ENCODE measurements at places on chromosomes 2 and 18.

DNA sequence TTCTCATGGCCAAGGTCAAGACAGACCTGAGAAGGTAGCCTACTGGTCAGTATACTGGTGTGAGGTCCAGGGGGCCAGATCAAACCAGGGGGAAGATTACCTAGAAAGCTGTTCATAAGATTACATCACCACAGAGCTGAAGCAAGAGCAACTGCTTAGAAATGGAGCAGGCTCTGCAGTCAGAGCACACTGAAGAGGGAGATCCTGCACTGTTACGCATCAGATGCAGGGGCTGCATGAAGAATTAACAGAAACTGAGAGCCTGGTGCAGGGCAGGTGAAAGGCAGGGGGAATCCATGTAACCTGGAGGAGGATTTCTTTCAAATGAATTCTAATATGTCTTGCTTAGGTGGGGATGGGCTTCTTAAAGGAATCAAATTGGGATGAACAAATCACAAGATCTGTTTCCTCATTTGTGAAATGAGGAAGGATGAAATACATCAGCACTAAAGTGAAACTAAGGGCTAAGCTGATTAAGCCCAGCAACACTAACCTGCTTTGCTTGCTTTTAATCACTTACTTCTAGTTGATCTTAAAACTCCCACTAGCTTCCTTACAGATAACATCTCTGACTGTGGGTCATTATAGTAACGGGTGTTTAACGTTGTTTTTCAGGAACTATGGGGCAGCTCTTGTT lies 74.3 kb upstream of the ADAM23 start:
- DNase-seq: no peak

DNA sequence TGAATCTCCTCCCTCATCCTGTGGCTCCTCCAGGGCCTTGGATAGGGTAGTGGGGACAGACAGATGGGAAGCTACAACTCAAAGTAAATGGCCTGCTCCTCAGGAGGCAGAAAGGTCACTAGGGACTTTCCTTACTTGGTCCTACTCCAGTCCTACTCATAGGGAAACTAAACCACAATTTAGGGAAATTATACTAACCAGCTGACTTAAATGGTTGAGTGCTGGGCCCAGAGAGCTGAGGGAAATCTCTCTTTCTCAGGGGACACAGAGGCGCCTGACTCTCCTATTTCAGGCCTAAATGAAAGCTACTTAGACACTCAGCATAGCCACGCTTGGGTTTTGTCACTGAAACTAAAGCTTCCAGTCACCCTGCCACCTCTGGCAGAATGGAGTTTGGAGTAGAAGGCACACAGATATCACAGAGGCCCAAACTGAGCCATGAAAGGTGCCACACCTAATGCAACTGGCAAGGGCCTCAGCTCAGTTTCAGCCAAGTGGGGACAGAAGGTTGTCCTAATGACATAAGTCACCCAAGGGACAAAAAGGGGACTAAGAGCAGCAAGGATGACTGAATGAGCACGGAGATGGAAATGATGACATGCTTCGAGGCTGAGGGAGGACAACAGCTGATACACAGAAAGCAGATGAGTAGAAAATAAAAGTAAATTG lies 24.0 kb downstream of the CERKL start:
- DNase-seq: no peak

DNA sequence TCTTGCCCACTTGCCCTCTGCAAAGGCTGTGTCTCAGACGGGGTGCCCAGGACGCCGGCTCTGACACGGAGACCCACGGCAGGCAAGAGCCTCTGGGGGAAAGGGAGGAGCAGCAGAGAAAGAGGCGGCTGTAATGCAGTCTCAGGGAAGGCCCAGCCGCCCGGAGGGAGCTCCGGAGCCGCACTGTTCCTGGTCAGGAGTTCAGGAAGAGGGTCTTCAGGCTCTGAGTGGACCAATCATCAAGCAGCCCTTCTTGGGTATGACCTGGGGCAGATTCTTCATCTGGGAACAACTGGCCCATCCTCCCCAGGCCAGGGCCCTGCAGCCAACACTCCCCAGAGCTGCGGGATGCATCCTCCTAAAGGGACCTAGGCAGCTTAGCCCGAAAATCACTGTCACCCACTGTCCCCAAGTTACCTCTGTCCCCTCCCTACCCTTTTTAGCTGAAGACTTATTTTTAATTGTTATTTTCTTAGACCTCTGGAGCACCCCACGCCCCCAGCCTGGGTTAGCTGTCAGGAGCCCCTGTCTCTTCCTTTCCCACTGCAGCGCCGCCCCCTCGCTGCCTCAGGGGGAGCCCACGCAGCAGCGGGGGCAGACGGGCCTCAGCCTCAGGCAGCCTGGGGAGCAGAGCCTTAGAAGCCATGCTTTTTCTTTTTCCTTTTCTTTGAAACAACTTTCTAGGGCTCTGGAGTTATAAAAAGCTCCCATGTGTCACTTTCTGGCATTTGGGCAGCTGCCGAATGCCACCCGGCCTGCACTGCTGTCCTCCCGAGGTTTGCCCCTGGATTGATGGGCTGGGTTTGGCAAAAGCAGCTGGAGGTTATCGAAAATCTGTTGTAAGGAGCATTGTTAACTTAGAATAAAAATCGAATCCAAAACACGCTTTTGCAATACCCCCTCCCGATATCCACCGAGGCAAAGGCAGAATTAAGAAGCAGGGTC lies 644 bp upstream of the NEU2 start:
- no peak for DNase-seq

GRCh38 chr2:120395221-120396012 lies 49.5 kb downstream of the INHBB start:
- DNase-seq: no peak

- DNase-seq: no peak
Observed at GRCh38 chr2:189566046-189566445, 14.5 kb downstream of the SLC40A1 start.

- no peak for DNase-seq
Observed at GRCh38 chr2:240868286-240869108, at the start of gene AGXT. Gene AGXT (plus strand): TSS chr2:240868824. CDS start chr2:240868866, 42 bp downstream.

DNA sequence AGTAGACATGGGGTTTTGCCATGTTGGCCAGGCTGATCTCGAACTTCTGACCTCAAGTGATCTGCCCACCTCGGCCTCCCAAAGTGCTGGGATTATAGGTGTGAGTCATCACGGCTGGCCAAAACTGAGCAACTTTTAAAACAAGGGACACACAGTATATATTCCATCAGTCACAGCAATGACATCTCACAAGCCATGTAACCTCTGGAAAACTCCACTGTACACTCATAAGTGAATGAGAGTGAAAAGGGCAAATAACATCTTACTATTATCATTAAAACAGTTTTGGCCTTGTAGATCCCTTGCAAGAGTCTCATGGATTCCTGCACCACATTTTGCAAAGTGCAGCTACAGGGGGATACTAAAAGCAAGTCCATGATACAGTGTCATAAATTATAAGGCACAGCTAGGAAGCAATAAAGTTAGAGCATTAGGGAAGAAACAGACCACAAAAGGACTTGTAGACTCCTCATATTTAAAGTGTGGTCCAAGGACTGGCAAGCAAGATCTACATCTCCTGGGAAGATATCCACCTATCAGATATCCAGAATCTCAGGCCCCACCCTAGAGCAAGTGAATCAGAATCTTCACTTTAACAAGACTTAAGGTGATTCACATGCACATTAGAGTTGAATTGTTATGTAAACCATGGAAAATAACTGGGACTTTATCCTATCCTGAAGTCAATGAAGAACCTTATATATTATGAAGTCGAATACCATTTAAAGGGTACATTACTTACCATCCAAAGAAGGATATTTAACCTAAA lies 5.7 kb downstream of the SMC6 start:
- no peak for DNase-seq

- no peak for DNase-seq
Observed at GRCh38 chr2:16927398-16927797, 261.8 kb upstream of the CYRIA start.

- no peak for DNase-seq
Observed at GRCh38 chr2:191631754-191632153, 46.2 kb upstream of the NABP1 start.

DNA sequence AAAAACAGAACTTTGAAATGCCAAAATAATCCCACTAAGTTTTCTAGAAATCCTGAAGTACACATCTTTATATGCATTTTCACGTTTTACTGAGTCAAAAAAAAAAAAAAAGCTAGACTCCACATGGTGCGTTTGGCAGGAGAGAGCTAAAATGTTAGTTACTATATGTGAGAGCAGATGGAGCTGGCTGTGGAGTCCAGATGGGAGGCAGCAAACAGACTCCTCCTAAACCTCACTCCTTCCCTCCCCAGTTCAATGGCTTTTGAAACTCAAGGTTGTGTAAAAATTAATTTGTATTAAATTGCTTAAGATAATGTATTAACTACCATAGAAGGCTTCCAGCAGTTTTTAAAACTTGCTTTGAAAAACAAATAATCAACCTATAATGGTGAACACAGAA lies 248.8 kb downstream of the AGPS start:
- no peak for DNase-seq

GRCh38 chr2:233852056-233852455 lies 2.3 kb downstream of the HJURP start:
- DNase-seq: no peak

Data from stimulated activated CD4-positive, alpha-beta T cell treated with anti-CD3 and anti-CD28 coated beads, Interleukin-4, amount 100 ng/mL, for 24 hours (primary cell).